ENCODE measurements at places on chromosomes 16 and 17. TPM values are rescaled to one million over a fixed set of nuclear protein-coding genes. Genes with fewer than 3 reads are reported as not detected.

CRYBA1 gene
- total RNA-seq, result not detected

ABCA8 gene
- 0.25 TPM for total RNA-seq

SPATA22 gene
- total RNA-seq, result not detected

OR4D2 gene
- not detected for total RNA-seq
